ENCODE measurements at places on chromosomes 3 and 15.

DNA sequence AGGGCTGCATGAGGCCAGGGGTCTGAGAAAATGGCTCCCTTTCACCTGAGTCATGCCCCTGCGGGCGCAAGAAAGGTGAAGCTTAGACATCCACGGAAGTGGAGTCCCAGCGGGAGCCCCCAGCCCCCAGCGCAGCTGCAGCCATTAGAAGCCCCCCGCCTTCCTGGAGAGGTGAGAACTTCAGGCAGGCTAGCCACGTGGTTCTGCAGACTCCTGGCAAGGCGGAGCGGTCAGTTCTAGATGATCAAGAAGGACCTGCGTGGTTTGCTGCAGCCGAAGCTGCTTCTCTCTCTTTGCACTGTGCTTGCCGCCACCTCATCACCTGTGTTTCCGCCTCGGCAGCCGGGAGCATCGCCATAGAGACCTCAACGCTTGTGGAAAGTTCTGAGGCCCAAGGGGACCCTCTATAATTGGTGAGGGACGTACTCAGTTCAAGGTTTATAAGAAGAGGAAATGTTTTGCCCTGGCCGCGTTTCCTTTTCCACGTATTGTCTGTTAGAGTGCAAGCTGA lies 15.8 kb upstream of the KCNMB3 start:
- no peak for DNase-seq

- DNase-seq, result no peak
Measured at GRCh38 chr3:37241880-37242279, 67.5 kb upstream of the LRRFIP2 start.

DNA sequence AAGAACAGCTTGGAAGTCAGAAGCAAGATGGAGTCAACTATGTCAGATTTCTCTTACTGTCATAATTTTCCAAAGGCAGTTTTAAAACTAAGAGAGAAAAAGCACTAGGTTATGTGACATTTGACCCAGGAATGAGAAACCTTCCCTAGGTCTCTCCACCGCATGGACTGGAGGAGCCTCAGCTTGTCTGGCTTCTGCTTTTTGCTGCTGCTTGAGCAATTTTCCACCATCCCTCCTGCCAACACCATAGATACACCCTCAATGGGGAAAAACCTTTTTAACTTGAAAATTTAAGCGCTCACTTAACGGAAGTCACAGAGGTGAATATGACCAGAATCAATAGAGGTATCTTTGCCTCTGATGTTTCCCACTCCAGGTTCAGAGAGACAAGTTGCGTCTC lies 17.8 kb upstream of the IREB2 start:
- DNase-seq, result no peak

- no peak for DNase-seq
Measured at GRCh38 chr3:115699706-115700105, 76.4 kb downstream of the GAP43 start.

DNA sequence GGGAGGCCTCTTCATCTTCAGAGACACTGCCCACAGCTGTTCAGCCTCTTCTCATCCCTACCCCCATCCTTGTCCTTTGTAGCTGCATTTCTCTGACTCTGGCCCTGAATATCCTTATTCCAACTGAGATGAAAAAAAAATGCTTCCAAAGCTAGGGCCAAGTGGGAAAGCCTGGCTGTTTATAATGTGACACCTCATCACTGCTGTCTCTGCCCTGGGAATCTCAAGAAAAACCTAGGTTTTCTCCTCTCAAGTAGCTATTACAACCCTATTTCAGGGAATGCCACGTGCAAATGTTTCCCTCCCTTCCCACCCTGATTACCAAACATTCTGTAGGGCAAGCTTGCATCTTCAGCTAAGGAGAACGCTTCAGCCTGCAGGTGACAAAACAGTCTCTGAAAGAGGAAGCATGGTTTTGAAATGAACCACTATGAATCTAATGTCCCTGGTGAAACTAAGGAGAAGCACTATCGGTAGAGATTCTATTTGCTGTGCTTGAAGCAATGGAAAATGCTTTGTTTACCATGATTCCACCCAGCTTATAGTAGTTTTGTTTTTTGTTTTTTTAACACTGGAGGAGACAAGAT lies 65.4 kb downstream of the USF3 start:
- no peak for DNase-seq

- DNase-seq, result no peak
Measured at GRCh38 chr3:97872525-97873042, 50.8 kb downstream of the CRYBG3 start.

GRCh38 chr3:96814651-96815567 lies 515 bp downstream of the EPHA6 start:
- DNase-seq, result no peak

DNA sequence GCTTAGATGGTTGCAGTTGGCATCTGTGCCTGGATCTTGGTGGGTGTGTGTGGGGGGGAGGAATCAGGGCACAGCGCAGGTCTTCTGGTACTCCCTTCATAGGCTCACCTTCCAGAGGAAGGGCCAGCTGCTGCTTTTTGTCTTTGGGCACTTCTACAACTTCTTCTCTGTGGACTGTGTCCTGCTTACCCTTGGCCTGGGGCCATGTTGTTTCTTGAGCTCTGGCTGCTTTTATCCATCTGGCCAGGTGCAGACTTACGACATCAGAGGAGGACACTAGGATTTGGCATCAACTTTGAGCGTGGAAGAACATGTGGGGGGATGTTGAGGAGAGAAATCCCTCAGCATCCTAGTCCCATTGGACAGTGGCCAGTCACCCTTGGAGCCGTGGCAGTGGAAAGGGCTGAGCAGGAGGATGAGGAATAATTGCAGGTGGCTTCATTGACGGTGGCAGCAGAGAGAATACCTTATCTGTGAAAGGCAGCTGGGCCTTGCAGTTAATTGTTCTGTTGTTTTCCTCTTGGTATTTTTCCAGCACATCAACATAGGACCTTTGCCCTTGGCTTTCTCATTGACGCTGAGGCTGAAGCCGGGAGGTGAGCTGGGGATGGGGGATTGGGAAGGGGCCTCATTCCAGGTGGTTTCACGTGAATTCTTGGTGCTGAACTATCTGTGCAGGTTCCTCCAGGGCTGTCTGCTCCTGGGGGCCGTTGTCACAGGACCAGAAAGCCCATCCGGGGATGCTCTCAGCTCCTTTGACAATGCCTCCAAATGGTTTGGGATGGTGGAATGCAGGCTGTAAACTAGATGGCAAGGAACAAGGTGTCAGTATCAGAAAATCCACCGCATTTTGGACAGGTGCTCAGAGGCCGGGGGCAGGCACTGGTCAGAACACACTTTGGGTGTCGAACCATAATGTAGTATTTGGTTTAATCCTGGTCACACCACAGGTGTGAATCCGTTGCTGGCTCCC lies 9.7 kb downstream of the EPHB1 start:
- DNase-seq, result no peak

- no peak for DNase-seq
Measured at GRCh38 chr3:146195605-146196004, 34.6 kb upstream of the PLOD2 start.

- no peak for DNase-seq
Measured at GRCh38 chr15:29270169-29270955, 740 bp upstream of the NSMCE3 start.

GRCh38 chr3:15513810-15514662 lies 7.5 kb downstream of the COLQ start:
- DNase-seq, result no peak

- DNase-seq, result no peak
Measured at GRCh38 chr15:90988296-90988695, 6.0 kb downstream of the PRC1 start.

- DNase-seq, result no peak
Measured at GRCh38 chr15:100930306-100930848, 11.2 kb downstream of the LRRK1 start.

GRCh38 chr15:67543348-67543718 lies 830 bp downstream of the MAP2K5 start:
- DNase-seq, result no peak

DNA sequence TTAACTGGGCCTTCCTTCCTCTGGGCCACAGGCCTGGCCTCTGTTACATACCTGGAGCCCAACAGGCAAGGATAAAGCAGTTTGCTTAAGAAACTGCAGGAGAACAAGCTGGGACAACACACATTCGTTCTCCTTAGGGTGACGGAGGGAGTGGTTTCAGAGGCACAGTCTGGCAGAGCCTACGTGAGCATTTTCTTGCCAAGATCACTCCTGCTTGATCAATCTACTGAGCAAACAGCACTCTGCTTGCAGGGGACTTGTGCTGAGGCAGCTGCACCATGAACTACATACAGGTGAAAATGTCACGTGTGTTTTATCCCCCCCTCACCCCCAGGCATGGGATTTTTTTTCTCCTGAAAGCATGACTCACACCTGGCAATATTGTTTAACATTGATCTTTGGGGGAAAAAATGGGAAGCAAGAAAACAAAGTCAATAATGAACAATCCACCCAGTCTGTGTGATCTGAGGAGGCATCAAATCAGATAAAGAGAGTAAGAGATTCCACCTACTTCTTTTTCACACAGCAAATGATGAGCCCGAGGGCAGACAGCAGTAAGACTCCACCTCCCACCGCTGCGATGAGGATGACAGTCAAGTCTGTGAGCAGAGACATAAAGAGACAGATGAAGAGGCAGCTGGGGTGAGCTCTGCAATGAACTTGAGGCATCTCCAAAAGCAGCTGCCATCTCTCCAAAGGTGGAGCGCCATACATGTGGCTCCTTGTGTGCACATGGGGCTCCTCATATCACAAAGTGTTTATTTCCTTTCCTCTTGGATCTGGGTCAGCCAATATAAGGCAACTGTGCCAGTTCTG lies 57.4 kb downstream of the CDCP1 start:
- DNase-seq, result no peak

- DNase-seq, result no peak
Measured at GRCh38 chr3:53009826-53010539, 35.9 kb downstream of the SFMBT1 start.

- no peak for DNase-seq
Measured at GRCh38 chr3:13009132-13009945, 63.9 kb downstream of the IQSEC1 start.

DNA sequence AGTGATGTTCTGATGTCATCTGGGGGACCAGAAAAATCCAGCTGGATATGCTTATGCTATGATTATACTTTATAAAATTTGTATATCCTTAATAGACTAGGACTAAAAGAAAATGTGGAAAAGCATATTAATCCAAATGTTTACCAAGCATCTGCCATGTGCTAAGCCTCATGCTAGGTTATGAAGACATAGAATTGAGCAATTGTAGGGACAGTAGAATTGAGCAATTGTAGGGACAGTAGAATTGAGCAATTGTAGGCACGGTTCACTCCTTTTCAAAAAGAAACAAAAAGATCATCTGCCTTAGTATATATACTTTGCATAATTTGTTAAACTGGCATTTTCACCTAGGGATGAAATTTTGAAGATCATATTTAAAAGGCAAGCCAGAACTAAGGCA lies 18.3 kb downstream of the ABHD5 start:
- DNase-seq, result no peak

DNA sequence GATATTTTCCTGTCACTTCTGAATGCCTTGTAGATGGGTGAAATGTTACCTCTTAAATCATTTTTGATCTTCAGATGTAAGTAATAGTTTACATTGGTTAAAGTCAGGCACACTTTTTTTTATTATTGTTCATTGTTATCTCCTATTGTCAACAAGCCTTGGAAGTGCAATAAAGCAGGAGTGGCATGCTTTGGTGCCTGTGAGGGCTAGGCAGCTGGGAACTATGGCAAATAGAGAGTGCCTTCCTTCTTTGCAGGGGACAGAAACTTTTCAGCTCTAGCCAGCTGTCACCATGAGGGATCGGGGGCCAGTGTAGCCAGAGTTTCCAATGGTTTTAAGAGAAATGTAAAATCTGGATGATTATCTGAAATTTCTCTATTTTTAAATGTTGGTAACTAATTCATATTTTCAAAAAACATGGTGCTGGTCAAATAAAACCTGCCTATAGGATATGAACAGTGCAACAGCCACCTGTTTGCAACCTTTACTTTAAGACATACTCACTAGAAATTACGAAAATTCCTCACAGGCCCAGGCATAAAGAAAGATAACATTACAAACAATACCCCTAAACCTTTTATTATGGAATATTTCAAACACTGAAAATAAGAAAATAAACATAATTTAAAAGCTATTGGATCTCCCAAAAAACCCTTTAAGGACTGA lies 9.1 kb upstream of the SELENOK start:
- no peak for DNase-seq

- DNase-seq, result no peak
Measured at GRCh38 chr3:49601358-49602048, 47.2 kb downstream of the BSN start.

DNA sequence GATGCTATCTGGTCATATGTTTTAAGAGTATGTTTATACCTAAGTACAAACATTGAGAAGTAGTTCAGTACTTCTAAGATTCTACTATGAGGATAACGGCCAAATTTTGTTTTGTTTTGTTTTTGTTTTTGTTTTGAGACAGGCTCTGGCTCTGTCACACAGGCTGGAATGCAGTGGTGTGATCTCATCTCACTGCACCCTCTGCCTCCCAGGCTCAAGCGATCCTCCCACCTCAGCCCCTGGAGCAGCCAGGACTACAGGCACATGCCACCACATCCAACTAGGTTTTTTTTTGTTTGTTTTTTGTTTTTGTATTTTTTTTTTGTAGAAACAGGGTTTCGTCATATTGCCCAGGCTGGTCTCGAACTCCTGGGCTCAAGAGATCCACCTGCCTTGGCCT lies 47.5 kb upstream of the RPS17 start:
- DNase-seq, result no peak

- DNase-seq, result no peak
Measured at GRCh38 chr3:115960799-115961198, 337.5 kb downstream of the GAP43 start.

DNA sequence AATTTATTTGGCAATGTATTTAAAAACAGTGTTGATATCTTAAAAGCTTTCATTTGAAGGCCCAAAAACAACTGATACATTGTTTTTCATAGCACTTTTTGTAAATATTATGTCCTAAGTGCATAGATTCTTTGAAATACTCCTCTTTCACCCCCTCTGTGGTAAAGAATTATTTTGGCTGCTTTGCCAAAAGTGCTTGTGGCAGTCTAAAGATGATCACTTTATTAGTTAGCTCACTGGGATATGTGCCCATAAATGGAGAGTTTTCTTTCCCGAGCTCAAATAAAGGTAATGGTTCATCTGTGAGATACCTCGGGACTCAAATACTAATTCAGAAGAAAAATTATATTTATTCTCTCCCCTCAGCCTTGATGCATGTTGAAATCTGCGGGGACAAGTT lies 16.7 kb downstream of the AKAP13 start:
- no peak for DNase-seq

DNA sequence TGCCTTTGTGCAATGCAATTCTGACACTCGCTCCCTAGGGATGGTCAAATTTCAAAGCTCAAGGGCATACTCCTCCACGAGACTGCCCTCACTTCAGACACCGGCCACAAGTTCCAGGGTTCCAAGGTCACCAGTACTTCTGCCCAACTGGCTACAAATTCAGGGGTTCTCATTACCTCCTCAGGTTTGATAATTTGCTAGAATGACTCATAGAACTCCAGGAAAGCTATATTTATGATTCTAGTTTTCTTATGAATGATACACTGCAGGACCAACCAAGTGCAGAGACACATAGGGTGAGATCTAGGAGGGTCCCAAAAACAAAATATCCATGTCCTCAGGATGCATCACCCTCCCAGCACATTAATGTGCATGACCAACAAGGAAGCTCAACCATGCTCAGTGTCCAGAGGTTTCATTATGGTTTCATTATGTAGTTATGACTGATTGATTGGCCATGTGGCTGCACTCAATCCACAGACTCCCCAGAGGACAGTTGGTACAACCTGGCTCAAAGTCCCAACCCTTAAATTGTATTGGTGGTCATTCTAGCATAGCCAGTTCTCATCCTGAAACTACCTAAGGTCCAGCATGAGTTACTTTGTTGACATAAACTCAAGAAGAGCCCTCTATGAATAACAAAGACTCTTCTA lies 170.4 kb upstream of the LRRN1 start:
- DNase-seq, result no peak

Measured in cortex of kidney (tissue), 1 donor.